ENCODE measurements at places on chromosomes 5 and 9.

- no peak for DNase-seq
Measured at GRCh38 chr9:138046641-138047301, 169.2 kb downstream of the CACNA1B start.

GRCh38 chr9:27351438-27351837, 54.5 kb upstream of the EQTN start:
- no peak for DNase-seq

DNA sequence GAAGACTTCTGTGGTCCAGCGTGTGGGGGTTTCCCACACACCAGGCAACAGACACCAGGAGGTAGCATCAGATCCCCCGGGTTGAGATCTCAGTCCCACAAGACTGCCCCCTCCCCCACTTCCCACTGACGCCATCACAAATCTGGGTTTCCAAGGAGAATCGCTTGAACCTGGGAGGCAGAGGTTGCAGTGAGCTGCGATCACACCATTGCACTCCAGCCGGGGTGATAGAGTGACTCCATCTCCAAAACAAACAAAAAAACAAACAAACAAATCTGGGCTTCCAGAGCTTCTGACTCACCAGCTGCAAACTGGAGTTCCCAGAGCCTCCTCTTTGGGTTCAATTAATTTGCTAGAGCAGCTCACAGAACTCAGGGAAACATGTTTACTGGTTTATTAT, 4.7 kb upstream of the GBGT1 start:
- no peak for DNase-seq

DNA sequence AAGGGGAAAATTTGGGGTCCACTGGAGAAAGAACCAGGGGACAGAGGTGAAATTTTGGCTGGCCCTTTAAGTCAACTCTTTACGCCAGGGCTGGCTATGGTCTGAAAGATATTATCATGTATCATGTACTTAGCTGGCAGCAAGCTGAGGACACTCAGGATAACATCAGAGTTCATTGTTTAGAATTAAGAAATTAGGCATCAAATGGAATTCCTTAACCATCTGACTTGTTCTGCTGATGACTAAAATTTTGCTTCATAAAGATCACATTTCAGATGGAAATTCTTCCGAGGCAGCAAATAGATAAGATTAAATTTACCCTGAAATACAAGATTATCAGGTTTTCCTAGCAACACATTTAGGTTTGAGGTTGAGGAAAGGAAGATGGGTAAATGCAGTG, 269.4 kb upstream of the KLF9 start:
- no peak for DNase-seq
